T-helper 1 cell treated with Interleukin-12 subunit alpha and Interleukin-12 subunit beta and Interleukin-4 antibody, amounts not matched to agents 30 ng/mL and 1 ng/mL, for 36 hours (primary cell): ENCODE measurements at places on chromosomes 5 and 9. TPM values are rescaled to one million over a fixed set of nuclear protein-coding genes. Genes with fewer than 3 reads are reported as not detected.

ANKRD18B gene
- total RNA-seq = 1.7 and 2.4 TPM in 2 replicates

IFNB1 gene
- not detected in 2 replicates for total RNA-seq

LCN2 gene
- total RNA-seq = not detected in 2 replicates

WNT8A gene
- total RNA-seq = not detected in 2 replicates

TMEM252 gene
- total RNA-seq = not detected in 2 replicates

MFAP3 gene
- total RNA-seq = 28.6 and 30.4 TPM in 2 replicates

CMYA5 gene
- total RNA-seq = 0.20 and 0.29 TPM in 2 replicates

ANXA2R gene
- total RNA-seq = 9.3 and 9.7 TPM in 2 replicates

CDX1 gene
- total RNA-seq = not detected in 2 replicates

GRM6 gene
- total RNA-seq = not detected in 2 replicates

FRRS1L gene
- total RNA-seq = not detected in 2 replicates

FOXD4L4 gene
- 0.20 TPM in 1 of 2 replicates, not detected in the other for total RNA-seq

IFNA21 gene
- total RNA-seq = not detected in 2 replicates

LRRC19 gene
- total RNA-seq = not detected in 2 replicates
